Activated naive CD8-positive, alpha-beta T cell treated with anti-CD3 and anti-CD28 coated beads, Interleukin-2, amount 10 ng/mL, durations not matched to agents 7 days and 5 days (primary cell): ENCODE measurements at places on chromosomes 7 and 10. TPM values are rescaled to one million over a fixed set of nuclear protein-coding genes. Genes with fewer than 3 reads are reported as not detected.

The LMOD2 gene
- total RNA-seq, result not detected

DNA sequence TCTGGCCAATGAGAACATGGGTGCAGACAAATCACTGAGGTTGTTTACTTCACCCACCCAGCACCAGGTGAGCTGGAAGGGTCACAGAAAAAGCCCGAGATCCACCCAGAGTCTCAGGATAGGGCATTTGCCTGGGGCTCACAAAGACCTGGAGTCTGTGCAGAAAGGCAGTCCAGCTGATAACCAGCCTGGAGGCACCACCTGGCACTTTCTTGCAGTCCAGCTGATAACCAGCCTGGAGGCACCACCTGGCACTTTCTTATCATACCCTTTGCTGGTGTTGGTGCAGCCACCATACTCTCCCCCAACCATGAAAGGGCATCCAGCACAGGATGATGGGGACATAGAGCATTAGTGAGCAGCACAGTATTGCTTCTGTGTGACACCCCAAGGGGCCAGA is 104.1 kb downstream of the PPP1R3C start:
- peaks cover 12% of the 10 kb centered on the region for H3K27me3 ChIP-seq
- no peaks in the 10 kb centered on the region for H3K4me1 ChIP-seq
- no peaks in the 10 kb centered on the region for H3K36me3 ChIP-seq
- H3K27ac ChIP-seq, result no peak overlapping the region
- DNase-seq, result no peak
- H3K4me3 ChIP-seq, result no peak overlapping the region

DNA sequence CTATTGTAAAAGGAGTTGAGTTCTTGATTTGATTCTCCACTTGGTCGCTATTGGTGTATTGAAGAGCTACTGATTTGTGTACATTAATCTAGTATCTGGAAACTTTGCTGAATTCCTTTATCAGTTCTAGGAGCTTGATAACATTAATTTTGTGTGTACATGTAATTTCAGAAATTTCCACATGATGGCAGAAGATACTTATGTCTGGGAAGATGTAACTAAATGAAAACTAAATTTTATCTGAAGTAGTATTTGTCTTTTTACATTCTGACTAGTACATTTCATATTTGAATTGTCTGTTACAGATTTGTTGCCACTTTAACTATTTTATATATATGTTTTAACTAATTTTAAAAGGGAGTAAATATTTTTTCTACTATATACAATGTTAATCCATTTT is 27.6 kb downstream of the SDHAF3 start:
- no peaks in the 10 kb centered on the region for H3K27me3 ChIP-seq
- DNase-seq, result no peak
- no peak overlapping the region for H3K4me3 ChIP-seq
- peaks cover 23% of the 10 kb centered on the region for H3K36me3 ChIP-seq
- peaks cover 1% of the 10 kb centered on the region for H3K4me1 ChIP-seq

GRCh38 chr10:72328829-72329204 is 25.9 kb downstream of the DNAJB12 start:
- H3K4me3 ChIP-seq, result peak overlapping the region; percentile 91
- H3K27me3 ChIP-seq, result no peaks in the 10 kb centered on the region
- H3K27ac ChIP-seq, result peak overlapping the region; percentile 100
- peaks cover 56% of the 10 kb centered on the region for H3K4me1 ChIP-seq
- peaks cover 12% of the 10 kb centered on the region for H3K36me3 ChIP-seq
- peak; percentile 60 for DNase-seq

GRCh38 chr7:128380483-128381106 is 19.1 kb upstream of the PRRT4 start:
- DNase-seq, result no peak
- H3K27ac ChIP-seq, result no peak overlapping the region
- H3K4me3 ChIP-seq, result no peak overlapping the region
- peaks cover 13% of the 10 kb centered on the region for H3K27me3 ChIP-seq
- H3K36me3 ChIP-seq, result no peaks in the 10 kb centered on the region
- H3K4me1 ChIP-seq, result peaks cover 5% of the 10 kb centered on the region

- no peaks in the 10 kb centered on the region for H3K27me3 ChIP-seq
- H3K27ac ChIP-seq, result no peak overlapping the region
- no peaks in the 10 kb centered on the region for H3K36me3 ChIP-seq
- H3K4me1 ChIP-seq, result peaks cover 7% of the 10 kb centered on the region
- H3K4me3 ChIP-seq, result no peak overlapping the region
- no peak for DNase-seq
Measured at GRCh38 chr7:75531359-75531821, 39.3 kb downstream of the SPDYE5 start.

The OPN1SW gene
- not detected for total RNA-seq

- DNase-seq, result no peak
- no peaks in the 10 kb centered on the region for H3K4me1 ChIP-seq
- H3K4me3 ChIP-seq, result no peak overlapping the region
- H3K27me3 ChIP-seq, result no peaks in the 10 kb centered on the region
Measured at GRCh38 chr10:10500937-10501336, 516.7 kb upstream of the CELF2 start.

The CALHM1 gene
- 0.94 TPM for total RNA-seq

The CXCL12 gene
- not detected for total RNA-seq

- H3K4me3 ChIP-seq, result no peak overlapping the region
- H3K27me3 ChIP-seq, result peaks cover 28% of the 10 kb centered on the region
- H3K27ac ChIP-seq, result no peak overlapping the region
- no peaks in the 10 kb centered on the region for H3K36me3 ChIP-seq
Measured at GRCh38 chr7:4878336-4879335, 4.9 kb downstream of the RADIL start.

The PLEKHS1 gene
- not detected for total RNA-seq

DNA sequence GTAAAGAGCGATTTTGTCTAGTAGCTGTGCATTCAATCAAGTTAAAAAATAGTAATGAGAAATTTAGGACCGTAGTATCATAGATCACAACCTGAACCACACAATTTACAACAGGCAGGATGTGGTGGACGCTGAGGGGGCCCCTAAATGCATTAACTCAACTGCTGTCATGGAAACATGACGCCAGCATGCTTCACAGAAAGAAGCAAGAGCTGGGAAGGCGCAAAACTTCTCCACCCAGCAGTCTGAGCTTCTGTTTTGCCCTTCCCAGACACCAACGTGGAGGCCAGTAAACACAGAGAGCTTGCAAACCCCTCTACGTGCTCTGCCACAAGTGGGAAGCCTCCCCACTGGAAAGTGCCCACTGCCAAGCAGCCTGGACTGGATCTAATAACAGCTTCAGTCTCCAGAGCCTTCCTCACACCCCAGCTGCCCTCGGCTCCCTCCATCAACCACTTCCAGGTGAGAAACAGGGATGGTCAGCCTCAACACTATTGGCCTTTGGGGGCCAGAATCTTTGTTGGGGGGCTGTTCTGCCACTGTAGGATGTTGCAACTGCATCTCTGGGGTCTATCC is 151.8 kb downstream of the SFMBT2 start:
- H3K27me3 ChIP-seq, result no peaks in the 10 kb centered on the region
- H3K36me3 ChIP-seq, result peaks cover 25% of the 10 kb centered on the region
- H3K27ac ChIP-seq, result peak overlapping the region; percentile 81

DNA sequence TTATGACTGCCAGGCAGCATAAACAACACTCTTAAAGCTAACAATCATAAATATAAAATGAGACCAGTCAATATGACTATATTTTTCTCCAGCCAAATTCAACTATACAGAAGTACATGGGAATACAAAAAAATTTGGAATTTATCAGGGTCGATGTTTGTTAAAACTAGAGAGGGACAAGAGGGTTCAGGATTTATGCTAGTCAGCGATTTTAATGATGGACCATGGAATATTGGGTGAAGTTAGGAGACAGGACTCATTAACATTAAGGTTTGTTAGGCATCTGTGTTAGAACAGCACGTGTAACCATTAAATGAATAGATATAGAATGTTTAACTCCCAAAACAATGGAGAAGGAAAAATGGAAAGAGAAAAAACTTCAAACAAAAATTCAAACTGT is 146.2 kb downstream of the SEM1 start:
- no peak overlapping the region for H3K27ac ChIP-seq
- H3K27me3 ChIP-seq, result peaks cover 3% of the 10 kb centered on the region
- DNase-seq, result no peak

The ADAM22 gene
- total RNA-seq, result 4.6 TPM

DNA sequence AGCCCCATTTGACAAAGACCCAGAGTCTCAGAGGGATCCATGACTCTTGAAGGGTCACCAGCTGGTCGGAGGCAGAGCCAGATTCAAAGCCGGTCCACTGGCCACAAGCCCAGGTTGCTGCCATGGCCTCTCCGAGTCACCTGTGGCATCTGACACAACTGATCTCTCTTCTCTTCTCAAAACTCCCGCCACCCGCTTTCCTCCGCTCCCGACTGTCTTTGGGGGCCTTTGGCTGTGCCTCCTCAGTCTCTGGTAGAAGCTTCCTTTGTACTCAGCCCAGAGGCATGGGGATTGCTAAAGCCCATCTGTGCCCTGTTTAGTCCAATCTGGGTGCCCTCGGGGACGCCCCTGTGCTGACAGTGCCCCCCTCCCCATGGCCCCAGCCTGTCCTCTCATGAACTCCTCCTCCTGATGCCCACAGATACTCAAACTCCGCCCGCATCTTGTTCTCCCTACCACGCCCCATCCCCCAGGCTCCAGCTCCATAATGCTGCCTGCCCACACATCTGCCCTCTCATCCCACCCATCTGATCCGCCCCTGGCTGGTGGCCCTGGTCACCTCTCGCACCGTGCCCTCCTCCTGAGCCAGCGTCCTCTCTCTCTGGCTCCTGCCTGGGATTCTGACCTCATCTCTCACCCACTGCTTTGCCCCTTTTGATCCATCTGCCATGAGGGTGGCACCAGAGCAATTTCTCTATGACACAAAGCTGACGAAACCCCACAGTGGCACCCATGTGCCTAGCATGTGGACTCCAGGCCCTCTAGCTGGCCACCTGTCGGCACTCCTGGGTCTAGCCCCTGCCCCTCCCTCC is 150.6 kb downstream of the SLIT1 start:
- peaks cover 10% of the 10 kb centered on the region for H3K4me1 ChIP-seq
- H3K27ac ChIP-seq, result no peak overlapping the region
- no peak overlapping the region for H3K4me3 ChIP-seq
- peak; percentile 13 for DNase-seq

DNA sequence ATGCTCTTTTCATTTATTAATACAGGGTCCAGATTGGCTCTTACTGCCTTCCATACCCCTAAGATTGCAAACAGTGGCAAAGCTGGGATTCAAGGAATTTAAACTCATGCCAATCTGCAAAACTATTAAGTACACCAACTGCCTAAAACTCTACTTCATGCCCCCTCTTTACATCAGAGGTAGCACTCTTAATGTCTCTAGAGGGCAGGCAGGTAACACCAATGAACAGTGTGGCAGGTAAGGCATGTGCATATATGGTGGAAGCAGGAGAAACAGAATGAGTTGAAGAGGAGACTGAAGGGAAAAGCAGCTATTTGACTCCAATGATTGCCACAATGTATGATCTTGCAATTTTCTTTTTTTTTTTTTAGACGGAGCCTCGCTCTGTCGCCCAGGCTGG is 156.7 kb downstream of the BTAF1 start:
- H3K4me1 ChIP-seq, result no peaks in the 10 kb centered on the region
- no peak for DNase-seq
- H3K36me3 ChIP-seq, result peaks cover 9% of the 10 kb centered on the region
